ENCODE measurements at places on chromosomes 7 and 10.

GRCh38 chr10:2401459-2401858, 664.1 kb upstream of the ADARB2 start:
- DNase-seq = no peak

DNA sequence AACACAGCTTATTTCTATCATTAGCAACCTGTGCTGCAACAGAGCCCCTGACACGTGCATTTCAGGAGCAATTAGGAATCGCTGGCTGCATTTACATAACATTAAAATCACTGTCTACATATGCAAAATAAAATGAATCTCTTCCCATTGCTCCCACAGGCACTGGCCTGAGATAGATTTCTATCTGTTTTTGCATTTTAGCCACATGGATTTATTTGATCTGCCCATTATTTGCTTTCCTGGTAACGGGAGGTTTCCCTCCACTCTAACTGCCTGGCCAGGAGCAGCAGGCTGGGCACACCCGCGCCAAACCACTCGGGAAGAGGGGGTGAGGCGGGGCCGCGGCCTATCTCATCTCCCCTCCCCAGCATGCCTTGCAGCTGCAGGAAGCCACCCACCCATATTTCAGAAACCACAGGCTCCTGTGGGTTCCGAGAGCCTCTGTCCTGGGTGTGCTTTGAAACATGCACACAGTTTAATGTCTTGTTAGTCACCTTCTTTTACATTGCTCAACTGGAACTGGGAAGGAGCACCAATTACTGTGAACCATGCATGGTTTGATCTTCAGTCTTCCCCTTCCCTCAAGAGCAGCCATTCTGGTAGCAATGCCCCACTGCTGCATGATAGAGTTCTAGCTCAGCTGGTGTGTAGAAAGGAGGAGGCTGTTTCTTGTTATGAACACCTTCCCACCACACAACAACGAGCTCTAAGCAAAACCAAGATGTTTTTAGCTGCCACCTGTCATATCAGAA, 37.7 kb upstream of the IKZF1 start:
- no peak for DNase-seq

- no peak for DNase-seq
Measured at GRCh38 chr7:51450541-51450940, 133.9 kb upstream of the COBL start.

GRCh38 chr10:86344714-86345161, 21.9 kb downstream of the GRID1 start:
- DNase-seq = no peak

DNA sequence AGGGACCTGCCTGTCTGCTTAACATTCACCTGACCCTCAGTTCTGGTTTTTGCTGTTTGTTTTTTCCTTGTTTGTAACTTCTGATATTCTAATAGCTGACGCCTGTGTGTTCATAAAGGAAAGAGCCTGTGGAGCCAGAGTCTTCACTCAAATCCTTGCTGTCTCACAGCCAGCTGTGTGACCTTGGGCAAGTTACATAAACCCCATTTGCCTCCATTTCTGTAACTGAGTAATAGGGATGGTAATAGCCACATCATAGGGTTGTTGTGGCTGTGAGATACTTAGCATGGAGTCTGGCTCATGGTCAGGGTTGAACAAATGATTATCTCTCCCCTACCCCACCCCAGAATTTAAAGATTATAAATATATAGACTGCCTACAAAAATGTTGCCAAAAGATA, 27.0 kb downstream of the WBP1L start:
- no peak for DNase-seq
